ENCODE measurements at places on chromosomes 5 and 9. TPM values are rescaled to one million over a fixed set of nuclear protein-coding genes. Genes with fewer than 3 reads are reported as not detected.

DNA sequence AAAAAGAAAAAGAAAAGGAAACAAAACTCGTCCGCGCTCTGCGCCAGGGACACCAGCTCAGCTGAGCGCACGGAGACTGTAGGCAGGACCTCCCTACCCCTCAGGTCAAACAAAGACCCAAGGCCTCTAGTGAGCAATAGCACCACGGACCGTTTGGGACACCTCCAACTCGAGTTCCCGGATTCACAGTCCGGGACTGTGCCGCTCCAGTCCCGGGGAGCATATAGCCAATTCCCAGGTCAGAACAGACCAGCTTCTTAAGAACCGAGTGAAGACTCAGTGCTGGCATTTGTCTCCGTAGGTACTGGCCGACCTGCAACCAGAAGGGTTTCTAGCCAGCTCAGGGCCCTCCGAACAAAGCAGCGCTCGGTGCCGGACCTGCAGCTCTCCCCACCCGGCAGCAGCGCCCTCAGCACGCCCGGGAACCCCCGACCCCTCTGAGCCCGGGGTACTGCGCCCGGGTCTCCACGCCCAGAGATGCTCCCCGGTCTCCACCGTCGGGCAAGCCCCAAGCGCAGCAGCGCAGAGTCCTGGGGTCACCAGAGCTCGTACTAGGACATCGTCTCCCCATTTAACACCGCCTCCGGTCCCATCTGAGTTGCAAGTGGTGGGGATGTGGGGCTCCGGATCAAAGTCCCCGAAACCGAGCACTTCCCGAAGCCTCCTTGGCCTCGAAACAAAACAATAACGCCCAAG, 591 bp downstream of the ABCA1 start:
- peak; percentile 55 for DNase-seq

- no peak for DNase-seq
Observed at GRCh38 chr5:149338364-149338763, 6.9 kb upstream of the GRPEL2 start.

GRCh38 chr5:115774684-115775083, 41.8 kb downstream of the CDO1 start:
- DNase-seq: no peak

The SLC46A2 gene
- total RNA-seq: not detected

GRCh38 chr5:173875189-173875588, 13.0 kb upstream of the CPEB4 start:
- no peak for DNase-seq

The CORO2A gene
- 2.0 TPM for total RNA-seq

Data from cardiac muscle cell (in vitro differentiated cells and primary cell).